ENCODE measurements at places on chromosomes 16 and 17. TPM values are rescaled to one million over a fixed set of nuclear protein-coding genes. Genes with fewer than 3 reads are reported as not detected.

The MTMR4 gene
- polyA plus RNA-seq, result 20.7 TPM

GRCh38 chr17:37607637-37608331 is 1.4 kb downstream of the SYNRG start:
- no peak for DNase-seq

DNA sequence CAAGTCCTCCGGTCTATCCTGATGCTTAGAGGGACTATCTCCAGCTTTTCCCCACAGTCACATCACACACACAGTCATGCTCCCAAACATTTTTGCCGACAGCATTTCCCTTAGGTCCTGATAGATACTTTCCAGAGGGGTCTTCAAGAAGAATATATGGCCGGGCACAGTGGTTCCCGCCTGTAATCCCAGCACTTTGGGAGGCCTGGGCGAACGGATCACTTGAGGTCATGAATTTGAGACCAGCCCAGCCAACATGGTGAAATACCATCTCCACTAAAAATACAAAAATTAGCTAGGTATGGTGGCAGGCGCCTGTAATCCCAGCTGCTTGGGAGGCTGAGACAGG is 4.3 kb upstream of the GIP start:
- DNase-seq, result no peak

The EPN3 gene
- polyA plus RNA-seq, result not detected

The CORO6 gene
- not detected for polyA plus RNA-seq

GRCh38 chr17:61504697-61505096 is 52.5 kb downstream of the TBX4 start:
- no peak for DNase-seq

The NRN1L gene
- 3.8 TPM for polyA plus RNA-seq

GRCh38 chr16:62863139-62863538 is 826.9 kb upstream of the CDH8 start:
- no peak for DNase-seq

DNA sequence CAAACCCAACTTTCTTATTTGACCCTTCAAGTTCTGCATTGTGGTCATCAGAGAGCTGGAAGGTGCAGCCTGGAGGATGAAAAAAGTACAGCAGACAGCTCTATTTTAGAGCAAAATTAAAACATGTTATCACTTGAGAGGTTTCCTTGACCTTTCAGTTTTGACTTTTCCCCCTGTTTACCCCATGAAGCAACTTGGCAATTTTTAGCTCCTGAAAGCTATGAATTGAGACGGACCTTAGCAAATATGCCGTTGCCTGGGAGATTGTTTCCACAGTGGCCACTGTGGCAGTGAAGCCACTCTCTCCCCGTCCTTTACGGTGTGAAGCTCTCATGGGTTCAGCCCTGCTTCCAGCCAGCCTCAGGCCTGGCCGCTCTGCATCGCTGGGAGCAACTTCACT is 398.6 kb downstream of the CPPED1 start:
- DNase-seq, result no peak

- no peak for DNase-seq
Measured at GRCh38 chr16:82972331-82972919, 345.7 kb downstream of the CDH13 start.

DNA sequence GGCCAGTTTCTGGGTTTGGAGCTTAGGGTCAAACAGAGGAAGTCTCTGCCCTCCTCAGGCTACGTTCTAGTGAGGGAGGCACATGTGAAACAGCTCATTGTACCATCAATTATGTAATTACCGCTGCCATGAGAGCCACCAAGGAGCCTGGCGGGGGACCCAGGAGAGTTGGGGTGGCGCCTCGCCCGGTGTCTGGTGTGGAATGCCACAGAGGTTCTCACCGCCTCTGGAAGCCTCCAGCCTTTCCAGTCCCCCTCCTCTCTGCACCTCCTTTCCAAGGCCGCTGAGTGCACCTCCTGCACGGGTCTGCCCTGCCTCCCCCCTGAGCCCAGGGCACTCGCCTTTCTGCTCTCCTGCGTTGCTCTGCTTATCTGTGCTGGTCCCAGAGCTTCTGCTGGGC is 51.4 kb downstream of the SREBF1 start:
- DNase-seq, result no peak

GRCh38 chr17:78995022-78995760 is 14.4 kb downstream of the CANT1 start:
- no peak for DNase-seq

- no peak for DNase-seq
Measured at GRCh38 chr16:86671486-86672178, 93.3 kb downstream of the FOXL1 start.

GRCh38 chr17:9037736-9038135 is 16.4 kb downstream of the NTN1 start:
- DNase-seq, result no peak

The SLC12A3 gene
- 0.03 TPM for polyA plus RNA-seq

GRCh38 chr17:12883472-12883871 is 94.2 kb downstream of the ARHGAP44 start:
- no peak for DNase-seq

The USP7 gene
- 9.4 TPM for polyA plus RNA-seq

DNA sequence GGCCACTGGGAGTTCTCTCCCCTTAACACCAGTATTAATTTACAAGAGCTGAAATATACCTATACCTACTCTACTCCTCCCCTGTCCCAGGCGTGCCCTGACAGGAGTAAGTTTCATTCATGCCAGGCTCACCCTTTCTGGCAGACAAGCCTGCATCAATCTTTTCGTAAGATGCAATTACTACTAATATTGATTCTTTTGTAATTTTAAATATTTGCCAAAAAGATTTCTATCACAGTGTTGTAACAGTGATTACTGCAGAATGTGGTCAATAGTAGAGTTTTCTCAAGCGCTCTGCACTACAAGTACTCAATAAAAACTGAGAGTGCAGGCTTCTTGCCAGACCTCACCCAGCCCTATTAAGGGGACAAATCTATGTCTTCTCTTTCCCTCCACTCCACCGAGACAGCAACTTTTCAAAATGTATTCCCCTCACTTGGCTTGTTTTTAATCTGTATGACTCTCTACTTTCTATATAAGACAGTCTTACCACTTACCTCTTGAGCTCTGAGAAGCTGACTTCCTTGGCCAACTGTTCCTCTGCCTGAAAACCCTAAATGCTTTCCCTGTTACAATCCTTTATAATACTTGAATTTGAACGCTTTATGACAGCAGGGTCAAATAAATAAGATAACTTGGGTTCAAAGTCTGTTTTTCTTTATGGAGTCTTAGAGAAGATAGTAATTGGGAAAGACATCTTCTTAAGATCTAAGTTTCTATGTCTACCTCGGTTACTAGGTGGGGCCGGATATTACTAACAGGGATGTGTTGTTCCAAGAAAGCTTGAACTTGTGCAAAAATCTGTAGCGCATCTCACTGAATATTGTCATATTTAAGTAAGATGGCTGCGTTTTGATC is at the start of gene TMIGD1:
Gene TMIGD1, minus strand, starts transcription at position 555 of the 858 bp plus-strand sequence. CDS start 1,924 bp downstream, outside the sequence.
- no peak for DNase-seq

DNA sequence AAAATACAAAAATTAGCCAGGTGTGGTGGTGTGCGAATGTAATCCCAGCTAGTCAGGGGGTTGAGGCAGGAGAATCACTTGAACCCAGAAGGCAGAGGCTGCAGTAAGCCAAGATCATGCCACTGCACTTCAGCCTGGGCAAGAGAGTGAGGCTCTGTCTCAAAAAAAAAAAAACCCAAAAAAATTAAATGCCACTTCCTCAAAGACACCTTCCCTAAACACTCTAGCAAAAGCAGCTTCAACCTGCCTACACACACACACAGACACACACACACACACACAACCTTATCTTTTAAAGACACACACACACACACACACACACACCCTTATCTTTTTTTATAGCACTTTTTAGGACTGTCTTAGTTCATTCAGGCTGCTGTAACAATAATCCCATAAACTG is 201.7 kb upstream of the PSMD7 start:
- DNase-seq, result no peak

DNA sequence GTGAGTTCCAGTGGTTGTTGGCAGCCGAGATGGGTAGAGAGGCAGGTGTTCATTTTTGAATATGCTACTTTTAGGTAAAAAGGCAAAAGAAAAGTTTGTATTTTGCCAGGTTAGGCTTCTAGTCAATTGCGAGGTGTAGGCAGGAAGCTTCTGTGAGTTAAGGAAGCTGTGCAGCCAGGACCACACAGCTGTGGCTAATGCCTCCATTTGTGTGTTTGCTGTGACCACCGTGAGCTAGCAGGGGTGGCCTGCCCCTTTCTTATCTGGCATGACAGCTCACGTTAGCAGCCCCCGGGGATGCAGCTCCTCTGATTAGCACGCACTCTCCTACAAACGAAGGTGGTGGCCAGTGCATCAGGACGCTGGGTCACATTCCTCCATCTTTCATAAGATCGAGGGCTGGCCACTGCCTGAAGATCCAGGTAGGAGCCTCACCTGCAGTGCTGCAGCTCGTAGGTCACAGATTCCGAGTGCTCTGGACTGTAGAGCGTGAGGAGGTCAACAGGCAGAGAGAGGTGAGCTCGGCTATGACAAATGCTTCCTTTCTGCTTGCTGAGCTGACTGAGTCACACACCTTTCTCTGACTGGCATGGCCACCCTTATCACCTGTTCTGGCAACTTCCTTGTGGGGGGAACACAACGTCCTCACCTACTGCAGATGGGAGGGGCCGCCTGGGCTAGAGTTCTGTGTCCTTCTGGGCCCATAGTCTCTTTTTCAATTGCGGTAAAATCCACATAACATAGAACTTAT is 244.4 kb downstream of the HS3ST3B1 start:
- no peak for DNase-seq

GRCh38 chr17:45096926-45097325 is 35.4 kb downstream of the PLCD3 start:
- no peak for DNase-seq

The MAPT gene
- not detected for polyA plus RNA-seq

The FA2H gene
- polyA plus RNA-seq, result not detected

DNA sequence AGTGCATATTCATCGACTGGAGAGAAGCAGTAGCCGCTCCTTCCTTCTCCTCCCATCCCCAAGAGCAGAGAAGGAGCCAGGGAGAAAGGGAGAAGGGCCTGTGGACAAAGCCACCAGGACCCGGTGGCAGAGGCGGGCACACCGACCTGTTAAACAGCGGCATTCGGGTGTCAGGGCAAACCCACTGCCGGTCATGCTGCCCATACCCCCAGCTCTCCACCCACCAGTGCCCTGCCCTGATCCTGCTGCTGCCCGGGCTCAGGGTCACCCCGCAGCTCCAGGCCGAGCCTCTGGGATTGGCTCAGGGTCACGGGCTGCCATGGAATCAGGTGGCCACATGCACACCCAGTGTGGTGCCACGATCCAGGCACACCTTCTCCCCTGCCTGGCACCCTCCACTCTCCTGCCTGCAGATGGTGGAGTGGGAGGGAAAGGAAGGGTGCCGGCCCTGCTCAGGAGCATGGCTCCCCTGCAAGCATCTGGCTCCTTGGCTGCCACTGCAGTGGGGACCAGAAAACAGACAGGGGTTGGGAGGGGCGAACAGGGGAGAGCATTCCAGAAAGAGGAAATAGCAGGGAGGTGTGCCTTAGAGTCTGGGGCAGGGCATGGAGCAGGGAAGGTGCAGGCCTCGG is 18.3 kb upstream of the RASD1 start:
- DNase-seq, result no peak

GRCh38 chr17:82064433-82065192 is 991 bp downstream of the DUS1L start:
- no peak for DNase-seq

GRCh38 chr17:80613732-80614071 is 69.1 kb downstream of the RPTOR start:
- DNase-seq, result no peak

GRCh38 chr16:89395150-89396142 is 94.9 kb downstream of the ANKRD11 start:
- no peak for DNase-seq

- no peak for DNase-seq
Measured at GRCh38 chr16:3140603-3141427, 6.0 kb downstream of the ZNF213 start.

- DNase-seq, result no peak
Measured at GRCh38 chr16:89096768-89097391, 3.2 kb downstream of the ACSF3 start.

DNA sequence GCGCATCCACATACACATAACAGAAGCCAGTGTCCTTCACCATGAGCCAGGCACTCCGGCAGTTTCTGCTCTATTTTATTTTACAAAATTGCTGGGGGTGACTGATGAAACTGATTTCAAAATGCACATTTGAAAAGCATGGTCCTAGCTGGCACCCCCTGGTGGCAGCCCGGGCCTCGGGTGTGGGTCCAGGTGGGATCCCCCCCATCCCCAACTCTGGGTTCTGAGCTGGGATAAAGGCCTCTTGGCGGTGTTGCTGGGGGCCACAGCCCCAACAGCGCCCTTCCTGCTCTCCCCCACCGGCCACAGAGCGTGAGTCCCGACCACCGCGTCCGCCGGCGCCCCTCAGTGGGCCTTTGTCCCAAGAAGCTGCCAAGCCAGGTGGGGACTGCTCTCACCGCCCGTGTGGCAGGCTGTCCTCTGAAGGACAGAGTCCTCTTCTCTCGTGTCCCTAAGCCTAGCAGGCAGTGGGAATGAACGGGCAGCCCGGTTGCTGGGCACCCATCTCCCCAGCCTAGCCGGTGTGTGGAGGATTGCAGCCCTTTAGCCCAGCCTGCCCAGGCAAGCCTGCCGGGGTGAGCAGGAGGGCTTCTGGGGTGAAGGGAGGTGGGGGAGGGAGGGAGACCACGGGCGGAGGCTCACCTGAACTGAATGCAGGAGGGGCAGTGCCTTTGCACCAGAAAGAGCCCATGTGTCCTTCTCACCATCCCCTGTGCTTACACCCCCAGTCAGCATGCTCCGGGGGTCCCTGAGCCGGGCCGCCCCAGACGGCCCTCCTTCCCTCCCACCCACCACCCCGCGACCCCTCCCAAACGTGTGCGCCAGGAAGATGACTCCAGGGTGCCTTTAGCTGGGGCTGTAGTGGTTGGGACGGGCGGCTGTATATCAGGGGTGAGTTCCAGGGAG is 898 bp downstream of the SNAI3 start:
- DNase-seq, result peak; percentile 82

The RMI2 gene
- polyA plus RNA-seq, result 0.24 TPM

- peak; percentile 78 for DNase-seq
Measured at GRCh38 chr17:77374170-77374936, 233.6 kb downstream of the SEC14L1 start.

GRCh38 chr17:57557416-57557815 is 187.7 kb downstream of the CCDC182 start:
- DNase-seq, result no peak

DNA sequence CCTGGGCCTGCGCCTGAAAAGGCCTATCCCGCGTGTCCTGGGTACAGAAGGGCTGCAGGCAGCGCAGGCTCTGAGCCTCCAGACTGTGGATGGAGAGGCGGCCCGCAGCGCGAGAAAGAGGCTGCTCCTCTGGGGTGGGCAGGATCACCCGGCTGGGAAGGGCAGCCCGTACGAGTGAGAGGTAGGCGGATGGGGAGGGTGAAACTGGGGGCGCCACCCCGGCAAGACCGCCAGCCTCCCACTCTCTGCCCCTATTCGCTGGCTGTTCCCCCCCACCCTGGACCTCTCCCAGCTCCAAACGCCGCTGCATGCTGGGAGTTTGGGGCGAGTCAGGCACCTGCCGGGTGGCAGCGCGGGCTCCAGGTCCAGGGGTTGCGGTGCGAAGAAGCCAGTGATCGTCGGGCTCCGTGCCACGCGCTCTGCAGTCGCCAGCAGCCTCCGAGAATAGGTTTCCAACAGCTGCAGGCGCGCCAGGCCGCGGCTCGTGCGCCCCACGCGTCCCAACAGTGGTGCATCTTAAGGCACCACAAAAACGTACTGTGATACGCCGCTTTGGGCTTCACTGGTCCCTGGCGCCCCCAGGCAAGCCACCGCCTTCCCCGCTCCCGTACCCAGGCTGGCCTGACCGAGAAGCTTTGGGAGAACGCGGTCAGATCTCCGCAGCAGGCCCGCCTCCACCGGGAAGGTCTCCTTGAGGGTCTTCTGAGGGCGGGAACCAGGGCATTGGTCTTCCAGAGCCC is 1.1 kb downstream of the NOXO1 start:
- DNase-seq, result no peak

The KRTAP4-9 gene
- polyA plus RNA-seq, result not detected

GRCh38 chr17:5975661-5976060 is 94.5 kb upstream of the WSCD1 start:
- DNase-seq, result no peak
